Choroid plexus epithelial cell (primary cell): ENCODE measurements at places on chromosomes 4 and X.

GRCh38 chr4:100098011-100098545 is 92.2 kb downstream of the DDIT4L start:
- no peak for DNase-seq

DNA sequence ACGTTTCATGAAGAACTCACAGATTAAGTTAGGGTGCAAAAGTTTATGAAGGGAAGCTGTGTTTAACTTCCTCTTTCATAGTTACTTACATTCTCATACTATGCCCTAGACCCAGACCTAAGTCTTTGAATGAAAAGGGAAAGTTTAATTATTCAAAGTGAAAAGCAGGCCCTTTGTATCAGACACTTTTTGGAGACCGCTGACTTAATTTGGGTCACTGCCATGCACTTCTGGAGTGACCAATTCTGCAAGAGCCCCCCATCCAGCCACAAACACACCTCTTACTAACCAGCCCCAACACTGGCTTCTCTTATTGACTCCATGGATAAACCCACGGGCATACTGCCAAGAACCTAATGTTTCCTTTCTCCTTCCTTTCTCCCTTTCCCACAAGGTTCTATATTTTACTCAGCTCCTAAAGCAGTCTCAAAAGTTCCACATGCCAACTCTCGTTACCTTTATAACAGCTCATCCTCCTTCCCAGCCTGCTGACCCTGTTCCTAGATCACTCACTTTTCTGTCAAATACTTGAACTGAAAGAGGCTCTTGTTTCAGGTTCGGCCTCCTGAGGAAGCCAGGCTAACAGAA is 34.5 kb downstream of the ABCE1 start:
- peak; percentile 47 for DNase-seq

DNA sequence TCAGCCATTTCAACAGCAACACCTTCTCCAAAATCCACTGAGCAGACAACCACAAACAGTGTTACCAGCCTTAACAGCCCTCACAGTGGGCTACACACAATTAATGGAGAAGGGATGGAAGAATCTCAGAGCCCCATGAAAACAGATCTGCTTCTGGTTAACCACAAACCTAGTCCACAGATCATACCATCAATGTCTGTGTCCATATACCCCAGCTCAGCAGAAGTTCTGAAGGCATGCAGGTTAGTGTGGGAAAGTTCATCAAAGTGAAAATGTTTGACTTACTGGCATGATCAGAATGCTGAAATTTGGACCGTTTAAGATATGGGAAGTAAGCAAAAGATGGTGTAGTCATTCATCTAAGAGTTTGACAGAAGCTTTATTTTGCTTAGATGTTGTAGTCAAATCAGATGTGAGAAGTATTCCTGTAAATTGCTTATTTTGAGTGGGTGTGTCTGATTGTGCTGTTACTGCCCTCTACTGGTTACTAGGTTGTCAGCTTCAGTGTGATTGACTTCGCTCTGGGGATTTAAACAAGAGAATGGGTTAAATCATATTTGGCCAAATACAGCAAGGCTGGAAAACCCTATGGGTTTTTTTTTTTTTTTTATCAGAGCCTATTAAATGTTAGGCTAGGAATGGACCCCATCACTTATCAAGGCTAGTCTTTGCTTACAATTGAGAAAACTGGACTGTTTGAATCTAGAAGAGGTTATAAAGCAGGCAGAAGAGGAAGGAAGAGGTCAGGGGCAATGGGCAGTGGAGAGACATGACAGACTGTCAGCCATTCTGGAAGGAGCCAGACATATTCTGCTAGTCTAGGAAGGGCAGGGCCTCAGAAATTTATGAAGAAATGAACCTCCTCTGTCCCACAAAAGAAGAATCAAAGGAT is 130.3 kb downstream of the DIPK2B start:
- peak; percentile 75 for DNase-seq

GRCh38 chrX:154380153-154380552 is 1.1 kb downstream of the EMD start:
- DNase-seq = no peak

GRCh38 chr4:188377816-188378215 is 238.6 kb downstream of the TRIML1 start:
- no peak for DNase-seq

- peak; percentile 27 for DNase-seq
These were observed at the start of gene IL1RAPL2 for GRCh38 chrX:104565791-104566680. Gene IL1RAPL2, plus strand, starts transcription at chrX:104566199.

DNA sequence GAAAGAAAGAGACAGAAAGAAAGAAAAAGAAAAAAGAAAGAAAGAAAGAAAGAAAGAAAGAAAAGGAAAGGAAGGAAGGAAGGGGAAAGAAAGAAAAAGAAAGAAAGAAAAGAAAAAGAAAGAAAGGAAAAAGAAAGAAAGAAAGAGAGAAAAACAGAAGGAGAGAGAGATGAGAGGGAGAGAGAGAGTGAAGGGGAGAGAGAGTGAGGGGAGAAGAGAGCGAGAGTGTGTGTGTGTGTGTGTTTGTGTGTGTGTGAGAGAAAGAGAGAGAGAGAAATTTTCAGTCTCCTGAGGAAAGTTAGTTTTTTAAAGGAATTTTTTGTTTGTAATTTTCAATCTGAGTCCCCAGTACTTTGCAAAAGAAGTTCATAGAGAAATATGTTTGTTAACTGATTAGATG is 504.1 kb upstream of the POU3F4 start:
- no peak for DNase-seq

GRCh38 chr4:102604222-102604940 is 103.2 kb downstream of the NFKB1 start:
- no peak for DNase-seq

- no peak for DNase-seq
These were observed 69.0 kb downstream of the SLC16A2 start for GRCh38 chrX:74490247-74490646.

- peak; percentile 90 for DNase-seq
These were observed 2062.9 kb downstream of the ARAP2 start for GRCh38 chr4:34181311-34181841.

DNA sequence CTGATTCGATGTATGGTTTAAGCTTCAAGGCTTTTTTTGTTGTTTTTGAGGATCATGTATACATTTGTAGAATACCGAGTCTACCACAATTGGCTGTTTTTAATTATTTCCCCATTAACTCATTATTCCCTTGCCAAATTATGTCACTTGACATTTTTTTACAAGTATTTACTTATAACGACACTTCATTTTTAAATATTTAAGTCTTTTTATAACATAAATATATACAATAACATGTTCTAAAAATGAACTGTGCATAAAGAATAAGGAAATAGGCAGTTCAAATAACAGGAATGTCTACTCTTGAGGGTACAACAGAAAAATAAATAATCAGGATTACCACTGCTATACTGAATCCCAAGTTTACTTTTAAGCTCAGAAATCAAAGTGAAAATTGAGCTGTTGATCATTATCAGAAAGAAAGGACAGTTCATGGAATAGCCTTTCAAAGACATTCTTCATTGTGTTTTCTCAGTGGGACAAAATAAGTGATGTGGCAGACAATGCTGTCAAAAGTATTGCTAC is 627.5 kb downstream of the PCDH19 start:
- no peak for DNase-seq

DNA sequence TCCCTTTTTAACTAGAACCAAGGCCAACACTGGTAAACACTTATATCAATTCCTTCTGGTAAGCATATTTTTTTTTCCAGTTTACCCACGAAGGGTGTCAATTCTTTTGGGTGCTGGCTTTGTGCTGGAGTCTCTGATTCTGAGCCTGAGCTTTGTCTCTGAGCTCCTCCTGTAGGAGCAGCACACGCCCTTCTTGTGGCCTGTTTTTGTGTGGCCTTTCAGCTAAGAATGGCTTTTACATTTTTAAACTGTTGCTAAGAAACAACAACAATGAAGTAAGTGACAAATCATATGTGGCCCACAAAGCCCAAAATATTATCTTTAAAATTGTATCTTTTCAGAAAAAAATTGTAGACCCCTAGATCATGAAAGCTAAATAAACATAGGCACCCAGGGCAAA is 98.0 kb upstream of the TBC1D9 start:
- DNase-seq = no peak

GRCh38 chr4:110156442-110156841 is 42.0 kb downstream of the ELOVL6 start:
- DNase-seq = no peak

DNA sequence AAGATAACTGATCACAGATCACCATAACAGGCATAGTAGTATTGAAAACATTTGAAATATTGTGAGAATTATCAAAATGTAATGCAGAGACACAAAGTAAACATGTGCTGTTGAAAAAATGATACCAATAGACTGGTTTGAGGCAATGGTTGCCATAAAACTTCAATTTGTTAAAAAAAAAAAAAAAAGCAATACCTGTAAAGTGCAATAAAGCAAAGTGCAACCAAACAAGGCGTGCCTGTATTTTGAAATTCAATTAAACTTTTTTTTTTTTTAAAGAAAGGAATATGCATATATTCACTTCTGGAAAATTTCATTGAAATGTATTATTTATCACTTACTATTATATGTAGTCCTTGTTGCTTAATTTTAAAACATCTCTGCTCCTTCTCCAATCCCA is 27.7 kb downstream of the TMEM154 start:
- DNase-seq = no peak

DNA sequence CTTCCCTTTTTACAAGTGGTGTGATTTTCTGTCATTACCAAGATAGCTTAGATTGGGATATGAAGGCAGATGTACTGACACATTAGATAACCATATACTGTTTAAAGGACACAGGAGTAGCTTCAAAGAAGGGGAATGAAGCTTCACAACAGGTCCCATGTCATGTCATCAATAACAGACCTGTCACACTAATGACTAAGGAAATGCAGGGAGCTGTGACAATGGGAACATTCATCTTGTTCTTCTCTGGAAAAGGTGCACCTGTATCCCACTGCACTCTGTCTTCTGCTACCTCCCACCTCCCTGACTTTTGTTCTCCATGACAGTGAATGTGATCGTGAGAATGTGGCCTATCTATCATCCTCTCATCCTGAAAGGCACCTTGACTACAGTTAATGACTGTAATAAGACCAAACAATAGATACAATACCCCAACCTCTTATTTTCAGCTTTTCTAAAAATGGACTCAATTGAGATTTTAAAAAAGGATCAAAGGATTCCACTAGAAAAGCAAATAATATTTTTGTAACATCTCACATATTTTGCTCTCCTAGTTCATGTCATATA is 472.5 kb downstream of the STPG2 start:
- DNase-seq = no peak

GRCh38 chr4:4755306-4755705 is 104.2 kb upstream of the MSX1 start:
- DNase-seq = no peak

DNA sequence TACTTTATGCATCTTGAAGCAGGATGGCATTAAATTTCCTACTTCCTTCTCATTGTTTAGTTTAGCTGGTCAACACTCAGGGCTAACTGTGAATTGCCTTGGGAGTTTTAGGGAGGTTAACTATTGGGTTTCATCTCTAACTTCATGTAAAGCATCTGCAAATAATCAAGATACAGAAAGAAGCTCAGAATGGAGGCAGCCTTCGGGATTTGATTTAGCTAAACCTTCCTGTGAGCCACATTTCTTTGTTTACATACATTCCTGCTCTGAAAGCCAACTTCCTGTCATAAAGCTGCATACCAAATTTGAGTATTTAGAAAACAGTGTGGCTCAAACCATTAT is 131.7 kb upstream of the PCDH18 start:
- DNase-seq = peak; percentile 79

- DNase-seq = no peak
These were observed 37.9 kb upstream of the PITX2 start for GRCh38 chr4:110660755-110661154.

DNA sequence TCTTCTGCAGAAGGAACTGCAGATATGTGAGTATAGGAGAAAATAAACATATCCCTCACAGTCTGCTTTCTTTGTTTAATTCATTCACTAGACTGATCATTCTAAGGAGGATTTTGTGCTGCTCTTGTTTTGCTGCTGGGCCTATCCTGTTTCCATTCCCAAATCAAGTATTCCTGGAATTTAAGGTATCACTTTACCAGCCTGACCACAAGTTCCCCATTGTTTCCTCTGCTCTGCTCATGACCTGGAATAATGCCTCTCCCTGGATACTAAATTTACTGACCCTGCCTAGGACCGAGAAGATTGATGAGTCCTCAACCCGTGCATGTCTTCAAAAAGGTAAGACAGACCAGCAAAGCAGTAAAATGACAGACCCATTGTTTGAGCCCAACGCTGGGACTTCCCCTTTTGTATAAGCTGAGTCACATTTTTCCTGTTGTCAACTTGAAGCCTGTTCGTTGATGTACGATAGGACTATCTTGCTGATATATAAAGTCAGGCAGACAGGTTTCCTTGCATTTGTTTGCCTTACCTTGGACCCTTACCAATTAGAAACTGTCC is 85.5 kb upstream of the TET2 start:
- peak; percentile 2 for DNase-seq

- no peak for DNase-seq
These were observed 118.2 kb downstream of the GRID2 start for GRCh38 chr4:92421920-92422319.

GRCh38 chr4:98199247-98199646 is 56.0 kb upstream of the STPG2 start:
- DNase-seq = peak; percentile 13

DNA sequence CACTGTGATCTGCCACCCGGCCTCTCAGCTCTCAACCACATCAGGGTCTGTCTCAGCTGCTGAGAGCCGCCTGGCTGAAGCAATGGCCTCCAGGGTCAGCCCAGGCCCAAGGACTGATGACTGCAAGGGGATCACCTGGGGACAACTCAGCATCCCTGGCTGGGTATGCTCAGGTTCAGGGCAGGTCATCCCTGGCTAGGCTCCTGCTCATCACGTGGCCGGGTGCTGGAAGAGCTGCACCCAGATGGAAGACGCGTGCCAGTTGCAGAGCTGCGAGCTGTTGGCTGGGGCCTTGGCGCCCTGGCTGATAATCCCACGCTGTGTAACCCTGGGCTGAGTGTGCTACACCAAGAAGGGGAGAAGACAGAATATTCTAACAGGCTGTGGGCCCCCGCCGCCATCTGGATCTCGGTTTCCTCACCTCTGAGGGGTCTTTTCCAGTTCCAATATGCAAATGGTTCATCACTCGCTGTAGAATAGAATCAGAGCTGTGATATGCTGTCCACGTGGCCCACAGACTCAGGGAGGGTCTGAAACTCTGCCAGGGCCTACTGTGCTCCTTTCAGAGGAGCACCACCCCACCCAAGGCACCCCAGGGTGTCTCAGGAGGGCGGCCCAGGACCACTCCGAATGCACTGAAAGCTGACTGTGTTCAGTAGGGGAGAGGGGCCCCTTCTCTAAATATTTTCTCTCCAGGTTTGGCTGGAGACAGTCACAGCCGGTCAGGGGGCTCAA is 338.8 kb downstream of the BCOR start:
- peak; percentile 75 for DNase-seq

DNA sequence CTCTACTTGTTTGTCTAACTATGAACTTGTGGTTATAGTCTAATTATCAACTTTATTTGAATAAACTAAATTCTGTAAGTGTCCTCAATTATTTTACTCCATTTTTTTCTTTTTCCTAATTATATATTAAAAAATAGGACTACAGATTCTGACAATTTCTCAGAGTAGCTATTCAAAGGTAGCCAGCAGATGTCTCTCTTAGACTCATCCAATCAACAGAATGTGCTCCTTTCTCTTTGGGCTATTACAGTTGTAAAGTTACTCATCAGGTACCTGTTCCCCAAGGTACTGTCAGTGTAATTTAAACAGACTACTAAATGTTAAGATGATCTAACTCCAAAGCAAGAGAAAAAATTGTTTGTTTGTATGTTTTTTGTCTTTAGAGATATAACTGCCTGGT is 248.6 kb downstream of the PCDH18 start:
- DNase-seq = peak; percentile 75
